NCI-H748 treated with DMSO at 0.1 percent for 48 hours (cell line): ENCODE measurements at places on chromosomes 1 and 21.

- no peak for DNase-seq
These were observed 409.6 kb upstream of the PKN2 start for GRCh38 chr1:88274431-88274830.

DNA sequence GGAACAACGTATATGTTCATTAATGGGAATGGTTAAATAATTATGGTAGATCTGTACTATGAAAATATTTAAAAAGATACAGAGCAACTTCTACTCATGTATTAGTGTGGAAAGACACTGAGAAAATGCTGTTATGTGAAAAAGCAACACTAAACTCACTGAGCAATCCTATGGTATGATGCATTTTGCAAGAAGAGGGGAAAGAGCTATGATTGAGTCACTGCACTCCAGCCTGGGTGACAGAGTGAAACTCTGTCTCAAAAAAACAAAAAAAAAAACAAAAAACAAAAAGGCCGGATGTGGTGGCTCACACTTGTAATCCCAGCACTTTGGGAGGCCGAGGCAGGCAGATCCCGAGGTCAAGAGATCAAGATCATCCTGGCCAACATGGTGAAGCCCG, 44.4 kb downstream of the ATP5PO start:
- no peak for DNase-seq

- no peak for DNase-seq
These were observed 79.3 kb upstream of the WARS2 start for GRCh38 chr1:119219711-119220110.

DNA sequence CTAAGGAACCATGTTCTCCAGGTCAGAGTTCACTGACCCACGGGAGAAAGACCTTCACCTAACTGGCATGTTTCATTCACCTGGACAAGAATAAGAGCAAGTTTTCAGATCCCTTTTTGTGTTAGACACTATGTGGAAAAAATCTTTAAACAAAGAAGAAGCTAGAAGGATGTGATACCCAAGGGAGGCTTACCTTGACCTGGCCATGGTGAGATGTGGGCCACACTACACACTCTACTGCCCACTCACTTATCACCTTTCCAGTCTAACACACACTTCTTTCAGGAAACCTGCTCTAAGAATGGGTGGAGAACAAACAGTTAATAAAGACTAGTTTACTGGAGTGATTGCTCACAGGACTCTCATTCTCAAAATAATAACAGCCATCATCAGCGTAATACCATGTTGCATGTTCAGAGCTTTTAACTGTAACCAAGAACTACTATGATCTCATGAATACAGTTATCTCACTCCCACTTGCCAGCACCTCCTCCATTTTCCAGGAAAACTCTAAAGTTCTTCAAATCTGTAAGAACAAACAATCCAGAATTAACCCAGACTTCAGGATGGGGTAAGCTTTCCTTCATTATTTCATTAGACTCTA, 1.4 kb downstream of the RGS8 start:
- DNase-seq, result no peak

- DNase-seq, result no peak
These were observed 56.9 kb downstream of the KIF1B start for GRCh38 chr1:10267319-10267718.

DNA sequence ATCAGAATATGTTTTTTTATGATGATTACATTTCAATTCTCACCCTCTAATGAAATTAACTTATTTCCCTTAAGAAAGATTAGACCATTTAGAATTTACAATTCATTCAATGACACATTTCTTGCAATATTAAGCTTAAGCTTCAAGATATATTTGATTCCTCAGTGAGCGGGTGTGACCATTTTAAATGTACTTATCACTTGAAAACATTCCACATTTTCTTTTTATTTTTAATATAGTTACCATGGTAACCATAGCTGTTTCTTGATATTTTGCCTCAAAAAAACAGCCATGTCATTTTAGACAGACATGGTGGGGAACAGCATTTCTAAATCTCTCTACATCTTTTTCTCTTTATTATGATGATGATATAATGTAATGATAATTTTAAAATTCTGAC, 1029.0 kb upstream of the B3GALT2 start:
- no peak for DNase-seq

DNA sequence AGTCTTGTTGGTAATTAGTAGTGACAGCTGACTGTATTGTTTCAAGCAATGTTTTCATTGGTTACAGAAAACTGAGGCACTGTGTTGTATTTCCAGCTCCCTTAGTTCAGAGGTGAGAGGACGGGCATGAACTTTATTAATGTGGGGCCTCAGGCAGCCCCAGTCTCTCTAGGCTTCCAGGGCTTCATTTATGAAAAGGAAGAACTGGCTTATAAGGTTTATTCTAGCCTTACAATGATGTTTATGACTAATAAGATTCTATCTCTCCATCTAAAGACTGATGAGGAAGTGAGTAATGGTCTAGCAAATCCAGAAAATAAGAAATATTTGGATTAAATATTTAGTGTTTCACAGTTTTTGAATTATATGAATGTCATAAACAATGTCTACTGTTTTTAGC, 41.5 kb downstream of the CBS start:
- no peak for DNase-seq

- DNase-seq, result no peak
These were observed 92.2 kb downstream of the CD58 start for GRCh38 chr1:116478621-116479020.

DNA sequence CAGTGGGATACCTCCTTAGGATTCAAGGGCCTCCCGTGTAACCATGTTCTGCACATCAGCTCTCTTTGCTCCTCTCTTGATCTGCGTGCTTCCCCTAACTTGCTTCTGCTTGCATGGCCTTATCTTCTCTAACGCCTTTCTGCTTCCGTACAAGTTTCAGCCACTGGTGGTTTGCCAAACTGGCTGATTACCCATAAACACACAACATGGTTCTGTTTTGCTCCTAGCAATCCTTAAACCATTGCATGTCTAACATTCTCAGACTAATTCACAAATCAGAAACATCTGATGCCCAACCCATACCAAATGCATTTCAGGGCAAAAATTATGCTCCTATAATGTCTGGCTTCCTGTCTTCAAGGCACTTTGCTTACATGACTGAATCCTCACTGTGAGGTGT, 166.4 kb downstream of the PBX1 start:
- DNase-seq, result no peak

DNA sequence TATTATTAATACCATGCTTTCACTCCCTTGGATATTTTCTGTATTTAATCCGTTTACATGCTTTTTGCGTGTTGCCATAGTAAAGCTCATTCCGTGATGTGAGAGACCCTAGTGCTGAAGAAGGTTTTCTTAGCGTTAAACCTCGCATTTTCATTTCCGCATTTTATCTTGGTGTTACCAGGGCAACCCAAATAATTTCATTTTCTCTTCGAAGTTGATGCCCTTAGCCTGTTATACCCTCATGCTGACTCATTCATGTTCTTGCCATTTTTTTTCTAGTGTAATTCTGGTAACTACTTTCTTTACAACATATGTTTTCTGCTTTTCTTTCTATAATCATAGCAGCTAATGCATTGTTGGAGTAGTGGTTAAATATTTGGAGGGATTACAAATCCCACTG, 37.2 kb downstream of the LRRC8C start:
- DNase-seq, result no peak

DNA sequence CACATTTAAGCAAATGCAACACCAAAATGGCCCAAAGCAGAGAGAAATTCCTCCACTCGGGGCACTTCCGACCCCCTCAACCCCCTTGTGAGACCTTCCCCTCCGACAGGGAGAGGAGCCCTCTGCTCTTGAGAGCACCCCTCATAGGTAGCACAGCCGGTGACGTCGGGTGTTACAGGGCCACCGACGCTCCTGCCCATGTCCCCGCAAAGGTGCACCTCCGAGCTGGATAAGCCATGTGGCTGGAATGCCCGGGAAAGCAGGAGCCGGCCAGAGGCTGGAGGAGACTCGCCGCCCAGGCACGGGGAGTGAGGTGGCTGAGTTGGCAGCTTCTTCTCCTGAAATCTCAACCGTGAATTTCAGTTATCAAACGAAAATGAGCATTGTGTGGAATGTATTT, 67.1 kb upstream of the ARHGEF16 start:
- DNase-seq, result no peak

GRCh38 chr1:227541796-227542152, 21.6 kb upstream of the ZNF678 start:
- no peak for DNase-seq

DNA sequence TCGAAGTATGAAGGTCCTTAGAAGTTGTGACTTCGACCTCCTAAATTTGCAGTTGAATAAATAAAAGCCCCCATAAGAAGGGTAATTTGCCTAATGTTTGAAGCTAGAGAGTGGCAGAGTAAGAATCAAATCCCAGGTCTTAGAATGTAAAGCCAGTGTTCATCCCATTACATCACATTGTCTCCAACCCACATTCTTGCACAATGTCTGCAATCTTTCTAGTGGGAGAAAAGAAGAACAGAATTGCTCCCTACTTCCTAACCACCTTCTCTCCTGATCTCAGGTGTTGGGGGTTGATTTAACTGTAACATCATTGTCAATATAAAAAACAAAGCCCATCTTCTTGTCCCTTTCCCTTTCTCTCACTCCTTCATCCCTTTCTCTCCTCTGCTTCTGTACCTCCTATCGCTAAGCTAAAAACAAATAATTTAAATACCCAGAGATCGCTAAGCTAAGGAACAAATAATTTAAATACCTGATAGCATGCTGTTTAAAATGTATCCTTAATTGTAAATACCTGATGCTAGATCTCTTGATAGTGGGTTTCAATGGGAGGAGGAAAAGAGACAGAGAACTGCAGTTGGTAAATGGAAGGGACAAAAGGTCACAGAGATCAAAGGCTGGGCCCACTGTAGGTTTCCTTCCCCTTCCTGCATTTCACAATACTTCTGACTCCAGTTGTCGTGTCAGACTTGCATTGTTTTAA, 32.1 kb upstream of the CCDC190 start:
- peak; percentile 36 for DNase-seq

DNA sequence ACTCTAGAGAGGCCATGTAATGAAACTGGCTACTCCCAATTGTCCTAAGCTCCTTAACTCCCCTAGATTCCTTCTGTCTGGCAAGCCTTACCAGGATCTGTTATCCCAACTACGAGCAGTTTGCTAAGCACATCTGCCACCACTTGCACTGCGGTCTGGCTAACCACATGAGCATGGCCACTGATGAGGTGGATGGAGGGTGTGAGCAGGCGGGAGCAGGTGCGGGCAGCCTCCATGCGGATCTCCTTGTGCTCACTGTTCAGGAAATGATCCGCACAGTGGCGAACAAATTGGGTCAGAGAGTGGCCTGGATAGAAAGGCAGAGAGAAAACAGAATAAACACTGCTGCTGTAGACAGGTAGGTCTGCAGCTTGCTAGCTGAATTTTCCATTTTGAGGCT, 24.0 kb downstream of the MTOR start:
- DNase-seq, result no peak

- no peak for DNase-seq
These were observed 57.7 kb downstream of the UBE2T start for GRCh38 chr1:202283991-202284390.

DNA sequence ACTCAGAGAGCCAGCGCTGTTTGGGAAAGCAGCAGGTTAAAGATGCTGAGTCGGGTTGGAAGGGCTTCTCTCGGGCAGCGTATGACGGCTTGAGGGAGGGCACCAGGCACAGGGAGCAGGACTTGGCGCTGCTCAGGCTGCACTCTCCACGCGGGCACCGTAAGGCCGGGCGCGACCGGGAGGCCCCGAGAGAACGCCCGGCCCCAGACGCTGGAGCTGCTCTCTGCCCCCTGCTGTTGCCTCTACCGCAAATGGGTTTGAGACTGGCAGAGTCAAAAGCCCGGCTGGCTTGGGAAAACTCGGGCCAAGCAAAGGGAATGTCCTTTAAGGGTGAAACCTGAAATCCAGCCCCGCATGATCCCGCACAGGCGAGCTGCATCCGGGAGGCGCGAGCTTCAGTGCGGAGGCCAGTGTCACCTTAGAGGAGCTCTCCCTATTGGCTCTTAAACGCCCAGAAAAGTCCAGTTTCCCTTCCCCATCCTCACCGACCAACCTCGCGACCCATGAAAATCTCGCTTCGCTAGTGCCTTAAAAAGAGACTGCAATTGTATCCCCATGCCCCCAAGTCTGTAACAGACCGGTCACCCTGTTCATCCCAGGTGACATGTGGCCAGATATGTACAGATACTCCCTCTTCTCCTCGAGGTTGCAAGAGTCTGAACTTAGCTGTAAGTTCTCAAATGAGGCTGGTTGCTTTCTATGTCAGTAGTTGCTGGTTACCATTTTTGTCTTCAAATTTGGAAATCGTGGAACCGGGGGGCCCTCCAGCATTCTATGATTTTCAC, 1.1 kb downstream of the PRRX1 start:
- DNase-seq, result no peak

GRCh38 chr1:73781251-73781650, 416.7 kb downstream of the LRRIQ3 start:
- DNase-seq, result no peak

- DNase-seq, result no peak
These were observed 6.9 kb downstream of the TAF5L start for GRCh38 chr1:229619002-229619401.

DNA sequence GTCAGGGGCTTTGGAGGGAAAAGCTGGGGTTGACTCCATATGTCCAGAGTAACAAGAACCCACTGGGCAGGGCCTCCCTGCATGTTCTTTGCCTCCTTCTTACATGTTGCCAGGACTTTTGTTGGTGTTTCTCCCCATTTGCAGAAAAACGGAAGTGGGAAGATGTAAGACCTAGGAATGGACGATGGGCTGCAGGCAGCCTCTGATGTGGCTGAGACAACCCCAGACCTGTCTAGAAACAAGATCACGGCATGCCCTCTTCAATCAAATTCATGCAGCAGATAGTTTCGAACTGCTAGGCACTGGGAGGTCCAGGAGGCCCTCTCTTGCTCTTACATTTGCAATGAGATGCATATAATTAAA, 3.4 kb downstream of the FAM43B start:
- no peak for DNase-seq

DNA sequence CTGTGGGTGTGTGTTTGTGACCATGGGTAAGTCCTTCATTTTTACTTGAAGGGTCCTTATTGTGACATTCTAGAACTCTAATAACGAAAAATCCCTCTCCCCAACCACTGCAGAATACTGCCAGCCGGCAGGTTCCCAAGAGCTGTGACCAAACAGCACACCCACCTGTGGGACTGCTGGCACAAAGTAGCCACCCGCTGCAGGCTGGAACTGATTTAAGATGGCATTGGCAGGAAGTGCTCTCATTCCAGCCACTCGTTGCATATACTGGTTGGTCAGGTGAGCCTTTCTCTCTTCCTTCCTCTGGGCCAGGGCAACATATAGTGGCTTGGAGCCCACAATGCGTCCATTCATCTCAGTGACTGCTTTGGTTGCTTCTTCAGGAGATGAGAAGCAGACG, 11.6 kb downstream of the PABPC4 start:
- no peak for DNase-seq

GRCh38 chr1:25675729-25676476, 59.3 kb downstream of the MAN1C1 start:
- no peak for DNase-seq

GRCh38 chr1:92980732-92981647, 19.7 kb upstream of the DIPK1A start:
- DNase-seq, result no peak

DNA sequence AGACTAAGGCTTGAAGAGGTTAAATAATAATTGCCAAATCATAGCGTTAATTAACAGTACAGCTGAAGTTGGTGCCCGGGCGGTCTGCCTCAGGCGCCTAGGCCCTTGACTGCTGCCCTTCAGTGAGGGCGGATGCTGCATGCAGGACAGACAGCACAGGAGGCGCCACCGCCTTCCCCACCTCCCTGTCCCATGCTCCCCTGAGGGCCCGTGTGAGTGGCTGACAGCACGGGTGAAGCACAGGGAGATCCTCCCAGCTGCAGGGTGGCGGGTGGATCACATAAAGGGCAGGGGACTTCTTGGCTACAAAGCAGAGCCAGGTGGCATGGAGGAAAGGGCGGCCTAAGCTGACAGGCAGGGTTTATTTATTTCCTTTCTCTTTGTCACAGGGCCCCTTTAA, 49.1 kb downstream of the DDX20 start:
- DNase-seq, result peak; percentile 21
